RPMI7951 (cell line): ENCODE measurements at places on chromosomes 6 and 20. TPM values are rescaled to one million over a fixed set of nuclear protein-coding genes. Genes with fewer than 3 reads are reported as not detected.

The BEND6 gene
- total RNA-seq, result 21.6 and 24.6 TPM in 2 replicates

The DDR1 gene
- total RNA-seq, result 12.0 and 16.6 TPM in 2 replicates

The GNMT gene
- 0.12 TPM in 1 of 2 replicates, not detected in the other for total RNA-seq

The OPRM1 gene
- not detected in 2 replicates for total RNA-seq

DNA sequence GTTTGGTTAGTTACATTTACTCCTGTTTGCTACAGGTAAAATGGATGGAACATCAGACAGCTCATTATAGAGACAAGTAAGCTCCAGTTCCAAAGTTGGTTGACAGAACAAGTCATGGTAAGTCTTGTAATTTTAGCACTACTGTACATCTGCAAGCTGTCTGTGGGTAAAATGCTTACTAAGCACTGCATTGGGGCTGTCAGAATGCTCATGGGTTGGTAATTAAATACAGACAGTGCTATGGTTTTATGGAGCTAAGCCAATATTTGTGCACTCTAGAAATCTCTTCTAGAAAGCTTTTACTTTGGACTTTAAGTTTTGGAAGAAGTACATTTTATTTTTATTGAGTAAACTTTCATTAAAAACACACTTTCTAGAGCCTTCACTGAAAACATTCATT is 419.2 kb upstream of the MMS22L start:
- DNase-seq, result no peak

GRCh38 chr6:169316651-169317050 is 63.0 kb upstream of the THBS2 start:
- DNase-seq, result peak; percentile 68

DNA sequence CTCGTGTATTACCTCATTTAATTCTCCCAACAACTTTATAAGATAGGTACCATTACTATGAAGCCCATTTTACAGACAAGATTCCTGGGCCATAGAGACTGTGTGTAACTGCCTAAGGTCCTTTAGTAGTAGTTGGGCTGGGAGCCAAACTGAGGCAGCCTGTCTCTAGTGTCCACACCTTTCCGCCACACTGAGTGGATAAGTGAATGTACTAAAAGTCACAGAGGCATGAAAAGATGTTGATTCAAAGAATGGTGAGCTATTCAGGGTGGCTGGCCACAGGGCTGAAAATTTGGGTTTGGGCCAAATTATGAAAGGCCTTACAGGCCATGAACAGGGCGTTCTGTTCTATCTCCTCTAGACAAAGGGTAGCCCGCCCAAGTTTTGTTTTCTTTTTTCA is 11.0 kb downstream of the CD24 start:
- DNase-seq, result no peak
